ENCODE measurements at places on chromosomes 3 and 15.

DNA sequence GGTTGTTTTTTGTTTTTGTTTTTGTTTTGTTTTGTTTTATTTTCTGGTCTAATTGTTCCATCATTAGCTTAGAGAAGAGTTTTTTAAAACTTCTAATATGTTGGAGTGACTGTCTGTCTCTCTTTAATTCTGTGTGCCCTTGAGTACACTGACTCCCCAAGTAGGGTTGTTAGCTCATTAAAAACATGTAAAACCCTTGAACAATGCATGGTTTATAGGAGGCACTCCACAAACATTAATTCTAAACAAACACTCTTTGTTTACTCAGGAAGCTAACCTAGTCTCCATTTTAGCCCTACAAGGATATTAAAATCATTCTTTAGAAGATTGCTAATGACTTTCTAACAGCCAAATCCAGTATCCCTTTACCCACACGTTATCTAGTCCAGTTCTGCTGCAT lies 100.5 kb downstream of the CGGBP1 start:
- DNase-seq: no peak

DNA sequence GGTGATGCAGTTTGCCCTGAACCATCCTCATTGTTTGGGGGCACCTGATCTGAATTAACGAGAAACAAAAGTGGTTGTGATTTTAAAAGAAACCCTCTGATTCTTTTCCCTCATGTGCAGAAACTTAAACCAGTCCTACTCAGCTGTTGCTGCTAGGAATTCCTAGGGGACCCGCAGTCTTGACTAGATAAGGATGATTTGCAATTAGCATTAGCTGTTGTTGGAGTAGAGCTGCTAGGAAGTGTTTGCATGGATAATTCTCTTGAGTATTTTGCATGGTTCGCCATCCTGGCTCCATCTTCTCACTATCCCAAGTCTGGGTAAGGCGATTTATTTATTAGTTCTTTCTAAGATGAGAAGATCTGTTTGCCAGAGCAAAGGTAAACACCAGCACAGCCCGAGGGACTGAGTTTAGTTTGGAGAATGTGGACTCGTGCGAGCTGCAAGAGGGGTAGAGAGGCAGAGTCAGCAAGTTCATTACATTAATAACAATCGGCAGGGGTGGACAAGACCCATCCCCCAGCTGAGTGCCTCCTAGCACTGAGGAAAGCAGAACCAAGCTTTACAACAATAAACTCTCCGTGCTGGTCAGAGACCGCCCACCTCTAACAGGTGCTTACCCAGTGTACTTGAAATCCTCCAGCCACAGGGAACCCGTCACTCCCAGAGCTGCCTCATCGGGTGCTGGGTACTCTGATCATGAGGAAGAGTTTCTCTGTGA lies 4.1 kb downstream of the FGD5 start:
- no peak for DNase-seq

- DNase-seq: no peak
These were observed 66.2 kb upstream of the SLC6A1 start for GRCh38 chr3:10926256-10926810.

GRCh38 chr15:43210172-43210745 lies 10.6 kb downstream of the EPB42 start:
- no peak for DNase-seq

- DNase-seq: no peak
These were observed 14.7 kb upstream of the TRIM59 start for GRCh38 chr3:160464321-160464720.

- no peak for DNase-seq
These were observed 360.5 kb upstream of the NAALADL2 start for GRCh38 chr3:174498638-174499037.

- DNase-seq: no peak
These were observed 86.9 kb upstream of the RASGRP1 start for GRCh38 chr15:38651328-38652038.

- no peak for DNase-seq
These were observed 1.2 kb upstream of the ITIH4 start for GRCh38 chr3:52831500-52832301.

GRCh38 chr3:21274079-21274571 lies 476.9 kb downstream of the ZNF385D start:
- DNase-seq: no peak

GRCh38 chr3:118742760-118743159 lies 291.9 kb downstream of the IGSF11 start:
- DNase-seq: no peak

DNA sequence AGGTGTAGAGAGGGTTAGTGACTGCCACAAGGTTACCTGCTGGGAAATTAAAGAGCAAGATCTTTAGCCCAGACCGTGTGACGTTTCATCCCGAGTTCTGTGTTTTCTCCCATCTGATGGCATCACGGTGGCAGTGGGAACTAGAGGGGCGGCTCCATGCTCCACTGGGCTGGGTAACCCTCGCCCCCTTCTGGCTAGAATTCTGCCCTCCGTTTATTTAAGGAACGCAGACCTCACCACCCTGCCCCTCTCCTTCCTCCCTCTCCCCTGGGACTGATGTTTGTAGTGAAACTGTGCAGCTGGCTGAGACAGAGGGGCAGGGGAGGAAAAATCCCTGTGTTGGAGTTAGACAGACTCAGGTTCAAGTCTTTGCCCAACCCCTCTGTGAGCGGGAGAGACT lies 65.6 kb downstream of the ITGA11 start:
- no peak for DNase-seq

- no peak for DNase-seq
These were observed 35.9 kb upstream of the CTNNB1 start for GRCh38 chr3:41163421-41163820.

DNA sequence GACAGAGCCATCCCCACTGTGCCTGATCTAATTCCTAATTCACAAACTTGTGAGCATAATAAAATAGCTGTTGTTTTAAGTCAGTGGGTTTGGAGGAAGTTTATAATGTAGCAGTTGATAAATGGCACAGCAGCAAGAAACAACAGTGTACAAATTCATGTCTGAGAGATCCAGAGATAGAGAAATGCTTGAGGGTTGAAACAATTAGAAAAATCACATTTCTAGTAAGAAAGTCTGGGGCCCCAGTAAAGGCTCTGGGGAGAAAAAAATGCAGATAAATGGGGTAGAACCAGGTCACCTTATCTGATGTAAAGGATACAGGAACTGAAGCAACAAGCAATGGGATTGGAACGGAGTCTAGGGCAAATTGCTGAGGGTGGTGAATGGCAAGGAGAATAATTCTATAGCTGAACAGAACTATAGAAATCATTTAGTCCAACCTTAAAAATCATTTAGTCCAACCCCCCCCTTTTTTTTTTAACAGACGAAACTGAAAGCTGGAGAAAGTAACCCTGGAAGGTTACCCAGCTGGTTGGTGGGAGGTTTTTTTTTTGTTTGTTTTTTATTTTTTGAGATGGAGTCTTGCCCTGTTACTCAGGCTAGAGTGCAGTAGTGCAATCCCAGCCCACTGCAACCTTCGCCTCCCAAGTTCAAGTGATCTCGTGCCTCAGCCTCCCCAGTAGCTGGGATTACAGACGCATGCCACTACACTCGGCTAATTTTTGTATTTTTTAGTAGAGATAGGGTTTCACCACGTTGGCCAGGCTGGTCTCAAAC lies 14.3 kb upstream of the SHQ1 start:
- no peak for DNase-seq

Measured in stimulated activated CD4-positive, alpha-beta T cell treated with anti-CD3 and anti-CD28 coated beads, Interleukin-4, amount 100 ng/mL, for 4 hours (primary cell).